Activated T-helper 17 cell treated with anti-CD3 and anti-CD28 coated beads, Interleukin-2, amount 50 U/mL, for 72 hours (primary cell): ENCODE measurements at places on chromosomes 4 and X. TPM values are rescaled to one million over a fixed set of nuclear protein-coding genes. Genes with fewer than 3 reads are reported as not detected.
A peak's percentile ranks its signal among the peaks of the same experiment; 100 is the strongest.

DOCK11 gene
- 45.5 TPM for total RNA-seq

RTL9 gene
- total RNA-seq, result not detected

DOK7 gene
- total RNA-seq, result not detected

CT83 gene
- total RNA-seq, result not detected

GAGE1 gene
- not detected for total RNA-seq

GRCh38 chrX:136639506-136640176 is 8.3 kb upstream of the CD40LG start:
- ATAC-seq, result peak; percentile 47

- peak; percentile 42 for ATAC-seq
These were observed 6.8 kb upstream of the VSIG4 start for GRCh38 chrX:66046612-66047235.

DNA sequence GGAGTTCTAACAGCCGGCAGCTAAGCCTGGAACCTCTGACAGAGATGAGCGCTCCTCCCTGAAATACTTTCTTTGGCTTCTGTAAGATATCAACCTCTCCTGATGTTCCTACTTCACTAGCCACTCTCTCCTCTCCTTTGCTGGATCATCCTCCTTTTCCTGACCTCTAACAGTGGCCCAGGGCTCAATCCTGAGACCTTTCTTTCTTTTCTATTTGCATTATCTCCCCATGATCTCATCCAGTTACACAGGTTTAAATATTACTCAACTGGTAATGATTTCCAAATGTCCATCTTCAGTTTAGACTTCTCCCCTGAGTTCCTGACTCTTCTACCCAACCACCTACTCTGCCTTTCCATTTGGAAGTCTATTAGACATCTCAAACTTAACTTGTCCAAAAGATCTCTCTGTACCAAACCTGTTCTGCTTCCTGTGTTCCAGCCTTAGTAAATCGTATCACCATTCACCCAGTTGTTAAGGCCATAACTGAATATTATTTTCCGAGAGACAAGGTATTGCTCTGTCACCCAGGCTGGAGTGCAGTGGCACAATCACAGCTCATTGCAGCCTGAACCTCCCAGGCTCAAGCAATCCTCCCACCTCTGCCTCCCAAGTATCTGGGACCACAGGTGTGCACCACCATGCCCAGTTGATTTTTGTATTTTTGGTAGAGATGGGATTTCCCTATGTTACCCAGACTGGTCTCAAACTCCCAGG is 41.1 kb downstream of the RFC1 start:
- no peak for ATAC-seq

DNA sequence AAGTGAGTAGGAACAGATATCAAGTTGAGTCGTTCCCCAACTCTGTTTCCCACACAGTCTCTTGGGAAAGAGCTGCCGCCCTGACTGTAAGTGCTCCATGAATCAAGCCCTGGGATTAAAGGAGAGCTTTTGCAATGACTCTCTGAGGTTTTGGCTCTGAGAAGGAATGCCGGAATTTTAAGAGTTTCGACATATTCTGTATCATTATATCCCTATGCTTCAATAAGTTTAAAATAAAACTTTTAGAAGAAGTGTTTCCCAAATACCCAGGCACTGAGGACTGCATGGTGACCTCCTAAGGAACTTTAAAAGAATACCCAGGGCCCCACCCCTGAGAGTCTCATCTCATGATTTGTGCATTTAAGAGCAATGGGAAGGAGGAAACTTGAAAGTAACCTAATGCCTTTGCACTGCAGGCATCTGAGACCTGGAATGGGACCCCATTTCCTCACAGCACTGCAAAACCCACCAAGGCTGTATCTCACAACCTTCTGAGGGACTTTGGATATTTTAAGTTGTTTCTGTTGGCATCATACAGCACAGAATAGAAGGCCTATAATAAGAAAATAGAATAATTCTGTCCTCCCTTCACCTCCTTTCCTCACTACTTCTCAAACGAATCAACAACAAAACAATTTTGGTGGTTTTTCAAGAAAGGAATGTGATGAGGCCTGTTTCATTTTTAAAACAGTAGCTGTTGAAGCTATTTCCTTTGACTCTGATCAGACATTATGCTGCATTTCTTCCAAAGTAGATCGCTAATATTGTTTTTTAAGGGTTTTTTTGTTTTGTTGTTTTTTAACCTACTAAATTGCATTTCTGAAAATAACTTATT is 121.2 kb downstream of the GASK1B start:
- ATAC-seq, result no peak

- no peak for ATAC-seq
These were observed 1.4 kb downstream of the C4orf36 start for GRCh38 chr4:86890790-86891189.

GRCh38 chr4:61427818-61428495 is 227.8 kb downstream of the ADGRL3 start:
- ATAC-seq, result no peak

DNA sequence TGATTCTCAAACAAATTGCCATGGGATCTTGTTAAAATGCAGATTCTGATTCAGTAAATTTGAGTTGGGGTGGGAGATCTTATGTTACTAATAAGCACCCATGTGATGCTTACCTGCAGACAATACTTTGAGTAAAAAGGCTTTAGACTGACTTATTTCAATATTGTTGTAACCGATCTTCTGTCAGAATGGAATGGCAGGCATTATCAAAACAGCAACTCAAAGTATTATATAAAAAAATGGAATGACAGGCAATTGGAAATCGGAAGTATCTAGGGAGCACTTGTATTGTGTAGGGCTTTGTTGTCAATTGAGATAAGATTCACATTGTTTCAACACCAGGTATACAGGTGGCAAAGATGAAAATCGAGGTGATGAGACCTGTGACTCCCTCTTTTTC is 67.5 kb downstream of the C4orf33 start:
- ATAC-seq, result no peak

- no peak for ATAC-seq
These were observed 184.6 kb downstream of the UGT8 start for GRCh38 chr4:114783215-114783595.

- ATAC-seq, result no peak
These were observed 75.0 kb downstream of the FAT4 start for GRCh38 chr4:125389713-125390112.

DNA sequence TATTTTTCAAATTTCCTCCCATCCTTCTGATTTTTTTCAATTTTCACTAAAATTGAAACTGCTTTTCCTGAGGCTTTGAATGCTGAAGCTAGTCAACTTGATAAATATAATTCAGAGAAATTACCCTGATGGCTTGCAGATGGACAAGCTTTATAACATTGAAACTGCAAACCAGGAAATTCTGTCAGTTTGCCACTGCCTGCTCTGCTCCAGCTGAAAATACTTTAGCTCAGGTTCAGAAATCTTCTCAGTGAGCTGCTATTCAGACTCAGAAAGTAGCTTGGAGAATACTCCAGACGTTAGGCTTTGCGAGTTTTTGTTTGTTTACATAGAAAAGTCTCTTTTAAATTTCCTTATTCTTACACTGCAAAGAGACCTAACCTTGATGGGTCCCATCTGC is 1574.7 kb downstream of the STIM2 start:
- no peak for ATAC-seq

DNA sequence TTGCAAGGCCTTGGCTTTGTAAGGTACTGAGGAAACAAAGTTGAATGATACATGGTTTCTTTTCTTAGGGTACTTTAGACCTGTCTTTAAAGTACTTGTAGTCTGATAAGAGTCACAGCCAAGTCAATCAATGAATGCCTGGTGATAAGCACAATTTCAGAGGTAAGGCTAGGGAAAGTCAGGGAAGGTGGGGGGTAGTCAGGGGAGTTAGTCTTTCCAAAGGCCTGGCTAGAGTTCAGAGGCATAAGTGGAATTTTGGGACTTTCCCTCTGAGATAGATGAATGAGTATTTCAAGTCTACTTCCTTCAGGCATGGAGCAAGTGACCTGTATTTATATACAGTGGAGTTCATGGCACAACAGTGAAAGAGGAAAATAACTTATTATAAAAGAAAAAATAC is 78.3 kb downstream of the SLC4A4 start:
- no peak for ATAC-seq

DNA sequence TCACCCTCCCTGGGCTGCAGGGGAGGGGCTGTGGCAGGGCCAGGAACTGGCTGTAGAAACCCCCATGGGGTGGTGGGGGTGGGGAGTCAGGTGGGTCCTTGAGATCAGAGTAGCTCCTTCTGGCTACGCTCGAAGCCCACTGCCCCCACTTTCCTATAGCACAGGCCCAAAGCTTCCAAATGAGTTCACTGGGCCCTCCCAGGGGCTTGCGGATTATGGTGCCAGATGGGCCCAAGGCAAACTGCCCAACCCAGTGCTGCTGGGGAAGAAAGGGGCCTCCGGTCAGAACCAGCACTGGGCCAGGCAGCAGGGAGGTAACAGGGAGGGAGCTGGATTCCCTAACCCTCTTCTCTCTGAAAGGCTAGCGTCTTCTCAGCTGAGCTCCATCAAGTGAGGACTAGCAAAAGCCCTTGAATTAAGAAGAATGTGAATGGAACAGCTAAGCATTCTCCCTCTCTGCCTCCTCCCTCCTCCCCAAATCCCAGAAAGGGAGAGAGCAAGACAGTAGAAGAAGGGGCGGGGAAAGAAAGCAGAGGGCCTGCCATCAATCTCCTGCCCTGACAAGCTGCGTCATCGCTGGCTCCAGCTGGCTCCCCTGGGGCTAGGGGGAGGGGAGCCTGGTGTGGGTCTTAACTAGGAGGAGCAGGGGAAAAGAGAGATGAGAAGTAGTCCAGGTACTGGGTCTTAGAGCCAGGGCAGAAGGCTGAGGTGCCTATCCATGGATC is 34.7 kb downstream of the FRMPD3 start:
- ATAC-seq, result no peak

GRCh38 chrX:39532761-39533160 is 565.0 kb downstream of the BCOR start:
- no peak for ATAC-seq

DNA sequence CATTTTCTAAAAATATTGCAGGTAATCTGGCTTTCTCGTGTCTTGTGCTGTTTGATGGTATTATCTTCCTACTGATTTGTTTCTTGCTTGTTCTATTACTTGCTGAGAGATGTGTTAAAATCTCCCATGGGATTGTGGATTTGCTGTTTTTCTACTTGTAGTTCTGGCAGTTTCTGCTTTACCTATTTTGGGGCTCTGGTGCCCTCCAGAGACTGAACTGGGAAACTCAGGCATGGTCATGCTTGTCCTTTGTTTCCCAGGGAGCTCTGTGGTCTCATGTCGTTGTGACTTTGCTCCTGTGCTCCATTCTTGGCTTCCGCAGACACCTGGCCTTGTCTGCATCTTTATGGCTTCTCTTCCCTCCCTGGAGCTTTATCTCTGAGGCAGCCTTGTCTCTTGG is 39.5 kb downstream of the NSD2 start:
- no peak for ATAC-seq
